Upper lobe of left lung (tissue), 6 donors: ENCODE measurements at places on chromosomes 2 and 18. TPM values are rescaled to one million over a fixed set of nuclear protein-coding genes. Genes with fewer than 3 reads are reported as not detected.

The AFF3 gene
- total RNA-seq = 85.8 TPM

The TRMT61B gene
- total RNA-seq = 9.4 TPM

The TSPYL6 gene
- total RNA-seq = not detected

The CAVIN2 gene
- 145 TPM for total RNA-seq

The ANKAR gene
- 8.0 TPM for total RNA-seq

The SGPP2 gene
- total RNA-seq = 31.0 TPM

The TRAF3IP1 gene
- 26.8 TPM for total RNA-seq

The FSIP2 gene
- total RNA-seq = 0.11 TPM

The TEX44 gene
- total RNA-seq = not detected

The GREB1 gene
- 1.0 TPM for total RNA-seq

The SCYGR4 gene
- not detected for total RNA-seq

The CTAGE1 gene
- total RNA-seq = not detected

- no peak for DNase-seq
Observed at GRCh38 chr2:424306-425171, 136.6 kb upstream of the ALKAL2 start.

- peak; percentile 92 for DNase-seq
Observed at GRCh38 chr18:76620321-76621170, 125.5 kb upstream of the ZNF516 start.

GRCh38 chr2:236782938-236783337 lies 213.3 kb downstream of the ACKR3 start:
- no peak for DNase-seq

DNA sequence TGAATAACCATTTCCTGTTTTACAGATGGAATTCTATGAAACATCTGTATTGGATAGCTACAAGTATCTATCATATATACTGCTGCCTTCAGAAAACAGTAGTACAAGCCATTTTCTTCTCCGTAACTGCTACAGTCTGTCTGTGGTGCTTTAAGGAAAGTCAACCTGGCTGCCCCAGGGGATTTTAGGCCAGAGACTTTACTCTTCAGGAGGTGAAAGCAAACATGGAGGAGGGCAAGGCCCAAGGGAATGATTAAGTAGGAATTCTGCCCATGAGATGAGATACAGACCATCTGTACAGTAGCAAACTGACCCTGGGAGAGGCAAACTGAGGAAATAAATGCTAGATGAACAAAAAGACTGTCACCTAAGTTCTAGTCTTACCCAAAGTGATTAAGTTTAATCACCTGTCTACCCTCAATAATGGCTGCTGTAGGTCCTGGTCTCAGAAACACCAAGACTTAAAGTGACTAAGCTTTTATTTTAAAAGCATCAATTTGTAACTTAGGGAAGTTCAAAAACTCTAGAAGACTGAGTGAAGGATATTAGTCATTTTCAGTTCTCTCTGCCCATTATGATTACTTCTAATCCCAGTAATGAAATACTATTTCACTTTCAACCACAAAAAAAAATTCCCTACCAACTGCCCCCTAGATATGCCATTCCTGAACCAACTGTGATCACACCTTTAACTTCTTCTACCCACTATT lies 14.8 kb downstream of the MBD2 start:
- no peak for DNase-seq

DNA sequence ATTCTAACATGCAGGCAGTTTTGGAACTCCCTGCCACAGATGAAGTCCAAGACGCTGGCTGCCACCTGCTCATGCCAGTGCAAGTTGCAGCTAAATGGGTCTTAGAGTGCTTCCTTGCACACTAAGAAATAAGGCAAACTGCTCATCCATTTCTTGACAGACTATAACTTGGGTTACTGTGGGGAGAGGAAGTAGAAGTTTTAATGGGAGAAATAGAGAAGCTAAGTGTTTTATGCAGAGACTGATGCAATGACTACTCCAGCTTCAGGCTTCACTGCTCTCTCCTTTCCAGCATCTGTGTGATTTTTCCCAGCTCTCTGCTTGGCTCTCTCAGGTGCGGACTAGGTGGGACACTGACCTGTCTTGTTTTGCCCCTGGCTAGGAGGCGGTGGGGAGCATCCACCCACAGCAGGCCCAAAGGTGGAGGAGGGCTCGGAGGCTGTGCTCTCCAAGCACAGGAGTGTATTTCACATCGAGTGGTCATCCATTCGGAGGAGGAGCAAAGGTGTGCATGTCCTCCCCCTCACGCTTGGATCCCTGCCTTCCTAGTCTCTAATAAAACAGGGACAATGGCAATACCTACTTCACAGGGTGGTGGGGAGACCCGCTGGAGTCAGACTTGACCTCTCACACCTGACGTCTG lies 48.2 kb downstream of the SLC14A2 start:
- DNase-seq = no peak

DNA sequence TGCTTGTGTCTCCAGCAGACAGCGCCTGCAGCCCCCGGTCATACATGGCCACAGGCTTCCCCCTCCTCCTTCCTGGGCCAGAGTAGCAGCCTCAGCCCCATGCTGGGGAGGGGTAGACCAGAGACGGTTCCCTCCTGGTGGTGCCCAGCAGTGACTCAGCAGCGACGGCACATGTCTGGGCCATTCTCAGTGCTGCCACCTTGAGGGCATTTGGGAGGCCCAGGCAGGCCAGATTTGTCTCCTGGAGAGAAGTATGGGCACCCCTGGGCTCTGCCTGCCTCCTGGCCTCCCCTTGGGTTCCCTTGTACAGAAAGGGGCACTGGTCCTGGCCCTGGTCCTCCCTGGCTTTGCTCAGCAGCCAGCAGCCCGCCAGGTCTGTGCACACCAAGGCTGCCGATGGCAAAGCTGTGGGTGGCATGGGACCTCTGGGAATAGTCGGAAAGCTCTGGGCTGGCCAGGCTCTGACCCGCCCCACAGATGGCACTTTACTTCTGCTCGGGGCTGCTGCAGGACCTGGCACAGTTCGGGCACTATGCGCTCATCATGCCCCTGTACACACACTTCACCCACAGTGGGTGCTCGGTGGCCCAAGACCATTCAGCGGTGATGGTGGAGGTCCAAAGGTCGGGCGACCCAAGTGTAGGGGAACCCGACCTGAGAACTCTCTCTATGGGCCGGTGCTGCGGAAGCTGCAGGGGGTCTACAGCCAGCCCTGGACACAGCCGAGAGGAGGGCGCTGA lies 11.4 kb upstream of the ALPI start:
- peak; percentile 42 for DNase-seq

GRCh38 chr18:79733986-79734770 lies 54.6 kb downstream of the CTDP1 start:
- peak; percentile 75 for DNase-seq

DNA sequence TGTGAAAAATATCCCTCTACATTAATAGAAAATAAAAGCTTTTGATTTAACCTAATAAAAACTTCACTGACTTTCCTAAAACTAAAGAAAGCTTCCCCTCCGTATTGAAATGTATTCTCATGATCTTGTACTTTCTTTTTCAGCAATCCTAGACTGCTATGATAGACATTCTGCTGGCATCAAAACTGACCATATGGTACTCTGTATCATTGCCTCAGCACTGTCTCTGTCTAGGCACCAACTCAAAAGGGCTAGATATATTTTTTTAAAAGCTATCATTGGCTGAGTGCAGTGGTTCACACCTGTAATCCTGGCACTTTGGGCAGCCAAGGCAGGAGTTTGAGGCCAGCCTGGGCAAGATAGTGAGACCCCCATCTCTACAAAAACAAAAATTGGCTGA lies 32.9 kb downstream of the CDKL4 start:
- no peak for DNase-seq

DNA sequence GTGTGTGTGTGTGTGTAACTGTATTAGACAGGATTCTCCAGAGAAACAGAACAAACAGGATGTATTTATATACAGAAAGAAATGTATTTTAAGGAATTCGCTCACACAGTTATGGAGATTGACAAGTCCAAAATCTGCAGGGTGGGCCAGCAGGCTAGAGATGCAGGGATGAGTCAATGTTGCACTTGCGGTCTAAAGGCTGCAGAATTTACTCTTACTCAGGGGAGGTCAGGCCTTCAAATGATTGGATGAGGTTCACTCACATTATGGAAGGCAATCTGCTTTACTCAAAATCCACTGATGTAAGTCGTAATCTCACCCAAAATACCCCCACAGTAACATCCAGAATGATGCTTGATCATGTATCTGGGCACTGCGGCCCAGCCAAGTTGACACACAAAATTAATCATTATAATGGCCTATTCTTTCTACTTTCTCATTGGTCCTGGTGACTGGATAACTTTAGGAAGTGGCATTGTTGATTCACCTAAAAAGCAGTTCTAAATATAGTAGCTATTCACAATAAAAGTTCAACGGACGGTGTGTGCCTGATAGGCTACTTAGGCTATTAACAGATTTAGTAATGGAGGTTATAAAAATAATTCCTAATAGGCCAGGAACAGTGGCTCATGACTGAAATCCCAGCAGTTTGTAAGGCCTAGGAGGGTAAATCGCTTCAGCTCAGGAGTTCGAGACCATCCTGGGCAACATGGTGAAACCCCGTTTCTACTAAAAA lies 40.6 kb upstream of the ACYP2 start:
- DNase-seq = no peak

GRCh38 chr2:85698184-85698879 lies 4.2 kb downstream of the GNLY start:
- no peak for DNase-seq

- peak; percentile 82 for DNase-seq
Observed at GRCh38 chr2:238127165-238128060, 11.1 kb upstream of the KLHL30 start.

DNA sequence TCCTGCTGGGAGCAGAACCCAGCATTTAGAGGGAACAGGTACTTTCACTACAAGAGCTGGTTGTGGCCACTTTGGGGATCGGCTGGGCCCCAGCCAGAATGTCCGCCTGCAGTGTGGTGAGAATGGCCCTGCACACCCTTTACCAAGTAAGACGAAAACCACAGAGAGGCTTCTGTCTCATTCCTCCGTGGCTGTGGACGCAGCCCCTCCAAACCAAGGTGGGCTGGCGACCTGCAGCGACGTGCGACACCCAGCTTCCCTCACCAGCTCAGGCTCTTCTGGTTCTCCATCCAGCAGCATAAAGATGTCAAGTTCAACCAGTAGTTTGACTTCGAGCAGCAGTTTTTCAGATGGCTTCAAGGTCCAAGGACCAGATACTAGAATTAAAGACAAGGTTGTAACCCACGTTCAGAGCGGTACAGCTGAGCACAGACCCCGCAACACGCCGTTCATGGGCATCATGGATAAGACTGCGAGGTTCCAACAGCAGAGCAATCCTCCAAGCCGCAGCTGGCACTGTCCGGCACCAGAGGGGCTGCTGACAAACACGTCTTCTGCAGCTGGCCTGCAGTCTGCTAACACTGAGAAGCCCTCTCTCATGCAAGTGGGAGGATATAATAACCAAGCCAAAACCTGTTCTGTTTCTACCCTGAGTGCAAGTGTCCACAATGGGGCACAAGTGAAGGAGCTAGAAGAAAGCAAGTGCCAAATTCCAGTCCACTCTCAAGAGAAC lies 56.2 kb downstream of the WDSUB1 start:
- DNase-seq = peak; percentile 46

DNA sequence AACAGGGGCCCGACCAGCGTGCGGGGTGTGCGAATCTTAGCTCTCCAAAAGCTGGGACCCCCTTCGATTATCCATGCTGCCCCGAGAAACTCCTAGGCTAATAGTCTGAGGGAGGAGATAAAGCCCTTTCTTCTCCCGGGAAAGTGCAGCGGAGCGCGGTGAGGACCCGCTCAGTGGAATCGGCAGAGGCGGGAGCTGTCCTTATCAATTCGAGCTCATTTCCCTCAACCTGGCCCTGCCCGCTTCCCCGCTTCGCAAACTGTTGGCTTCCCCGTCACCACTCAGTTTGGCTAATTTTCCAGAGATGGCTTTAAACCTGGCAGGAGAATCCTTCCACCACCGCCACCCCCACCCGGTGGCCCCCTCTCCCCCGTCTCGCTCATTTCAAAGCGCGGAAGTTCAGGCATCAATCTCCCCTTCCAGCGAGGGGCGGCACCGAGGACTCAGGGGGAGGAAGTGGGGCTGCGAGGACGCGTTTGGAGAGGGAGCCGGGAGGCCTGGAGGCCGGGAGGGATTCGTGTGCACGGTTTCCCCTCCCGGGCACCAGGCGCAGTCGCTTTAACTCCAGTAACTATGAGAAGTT lies 1.6 kb downstream of the KLHL14 start:
- no peak for DNase-seq

DNA sequence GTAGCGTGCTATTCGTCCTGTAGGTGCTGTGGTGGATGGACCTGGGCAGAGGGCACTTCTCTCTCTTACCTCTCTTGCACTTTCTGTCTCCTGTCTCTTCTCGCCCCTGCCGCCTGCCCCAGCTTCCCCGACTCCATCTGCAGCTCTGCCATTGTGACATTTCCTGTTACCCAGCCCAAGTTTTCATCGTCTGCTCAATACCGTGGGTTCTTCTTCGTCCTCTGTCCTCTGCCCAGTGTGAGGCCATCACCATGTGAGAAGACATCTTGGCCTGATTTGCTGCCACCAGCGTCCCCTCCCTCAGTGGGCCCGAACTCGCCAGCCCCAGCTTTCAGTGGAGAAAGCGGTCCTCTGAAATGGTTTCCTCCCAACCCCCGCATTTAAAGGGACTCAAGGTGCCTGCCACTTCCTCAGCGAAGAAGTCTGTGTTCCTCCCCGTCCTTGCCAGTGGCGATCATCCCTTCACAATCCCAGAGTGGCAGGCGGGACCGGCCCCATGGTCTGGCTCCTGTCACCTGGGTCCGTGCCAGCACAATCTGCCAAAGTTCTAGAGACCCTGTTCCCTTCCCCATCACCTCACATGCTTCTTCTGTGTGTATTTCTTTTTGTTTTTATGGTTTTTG lies 18.0 kb downstream of the TGOLN2 start:
- DNase-seq = no peak

DNA sequence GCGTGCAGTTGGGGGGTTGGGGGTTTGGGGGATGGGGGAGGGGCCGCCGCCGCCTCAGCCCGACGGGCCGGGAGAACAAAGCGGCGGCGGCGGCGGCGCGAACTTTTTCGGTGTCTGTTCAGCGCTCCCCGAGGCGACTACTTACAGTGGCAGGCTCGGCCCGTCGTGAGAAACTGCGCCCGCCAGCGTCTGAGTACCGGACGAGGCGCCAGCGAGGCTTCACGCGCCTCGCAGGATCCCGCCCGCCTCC lies 172 bp downstream of the PRKD3 start:
- DNase-seq = no peak

- DNase-seq = no peak
Observed at GRCh38 chr2:128617029-128617590, 298.4 kb upstream of the HS6ST1 start.
